ENCODE measurements at places on chromosomes 11 and 22. TPM values are rescaled to one million over a fixed set of nuclear protein-coding genes. Genes with fewer than 3 reads are reported as not detected.

The RIN1 gene
- 0.68 TPM for total RNA-seq

The P2RX6 gene
- 0.42 TPM for total RNA-seq

The IRAG1 gene
- not detected for total RNA-seq

The PLAAT4 gene
- total RNA-seq, result 85.3 TPM

The PRG3 gene
- not detected for total RNA-seq

The KRTAP5-11 gene
- not detected for total RNA-seq

The KRTAP5-1 gene
- total RNA-seq, result not detected

The KIF18A gene
- 35.5 TPM for total RNA-seq

The ANO3 gene
- total RNA-seq, result 0.05 TPM

The ST3GAL4 gene
- 8.8 TPM for total RNA-seq

The UBQLN3 gene
- total RNA-seq, result not detected

The NAALADL1 gene
- 15.3 TPM for total RNA-seq

The MYBPC3 gene
- not detected for total RNA-seq

The MTA2 gene
- 245 TPM for total RNA-seq

The UBQLNL gene
- 0.55 TPM for total RNA-seq

The INS gene
- not detected for total RNA-seq

The DRICH1 gene
- 0.23 TPM for total RNA-seq

The HPX gene
- total RNA-seq, result 0.76 TPM

The CD44 gene
- total RNA-seq, result 294 TPM

The BCO2 gene
- total RNA-seq, result 1.3 TPM

The ZMAT5 gene
- 24.3 TPM for total RNA-seq

The TMEM134 gene
- 41.9 TPM for total RNA-seq

The C22orf42 gene
- total RNA-seq, result not detected

The RASL10A gene
- total RNA-seq, result 0.63 TPM

The CCDC88B gene
- total RNA-seq, result 164 TPM

The DYNC2H1 gene
- total RNA-seq, result 4.3 TPM

The DBX1 gene
- not detected for total RNA-seq

The HBG1 gene
- total RNA-seq, result not detected

The CDCA5 gene
- 147 TPM for total RNA-seq

The ZNRD2 gene
- 45.5 TPM for total RNA-seq

The SNX19 gene
- 43.4 TPM for total RNA-seq

The TEX54 gene
- total RNA-seq, result not detected

The CD3G gene
- 218 TPM for total RNA-seq

The IGHMBP2 gene
- 27.3 TPM for total RNA-seq

The ADM gene
- 3.7 TPM for total RNA-seq

The C2CD3 gene
- total RNA-seq, result 40.2 TPM

The SPON1 gene
- total RNA-seq, result not detected

The TUBA8 gene
- total RNA-seq, result 1.7 TPM

The OR10D3 gene
- total RNA-seq, result not detected

The CBLIF gene
- not detected for total RNA-seq

The MRGPRF gene
- total RNA-seq, result not detected

The CYTH4 gene
- total RNA-seq, result 123 TPM

The ART1 gene
- not detected for total RNA-seq

The SLCO2B1 gene
- not detected for total RNA-seq

The MUC2 gene
- total RNA-seq, result not detected

The LARGE2 gene
- total RNA-seq, result 0.64 TPM

The MAJIN gene
- not detected for total RNA-seq

The C11orf42 gene
- not detected for total RNA-seq

The C11orf52 gene
- total RNA-seq, result not detected

The DEFB131B gene
- total RNA-seq, result not detected

The GGT5 gene
- total RNA-seq, result 0.40 TPM

The KRTAP5-10 gene
- not detected for total RNA-seq

The E2F8 gene
- total RNA-seq, result 46.9 TPM

The HORMAD2 gene
- 0.09 TPM for total RNA-seq

The MMP27 gene
- not detected for total RNA-seq

The DCPS gene
- total RNA-seq, result 41.9 TPM

Data from activated CD8-positive, alpha-beta memory T cell treated with anti-CD3 and anti-CD28 coated beads, Interleukin-2, amount 10 ng/mL, durations not matched to agents 7 days and 5 days (primary cell).